ENCODE measurements at places on chromosomes 16 and 17. TPM values are rescaled to one million over a fixed set of nuclear protein-coding genes. Genes with fewer than 3 reads are reported as not detected.

- H3K27ac ChIP-seq = no peak overlapping the region
- H3K36me3 ChIP-seq = peaks cover 2% of the 10 kb centered on the region
- H3K27me3 ChIP-seq = no peaks in the 10 kb centered on the region
- no peaks in the 10 kb centered on the region for H3K4me1 ChIP-seq
- DNase-seq = no peak
Observed at GRCh38 chr17:2366747-2367494, 29.6 kb downstream of the SGSM2 start.

GRCh38 chr16:77273-77806 is 685 bp upstream of the MPG start:
- H3K4me3 ChIP-seq = peak overlapping the region; percentile 86
- peaks cover 3% of the 10 kb centered on the region for H3K36me3 ChIP-seq
- H3K27me3 ChIP-seq = peaks cover 21% of the 10 kb centered on the region
- peak overlapping the region; percentile 76 for H3K27ac ChIP-seq
- peaks cover 29% of the 10 kb centered on the region for H3K4me1 ChIP-seq
- DNase-seq = peak; percentile 56

- no peak overlapping the region for H3K27ac ChIP-seq
- no peaks in the 10 kb centered on the region for H3K27me3 ChIP-seq
- H3K4me1 ChIP-seq = no peaks in the 10 kb centered on the region
Observed at GRCh38 chr16:65375651-65376050, 253.8 kb upstream of the CDH11 start.

Gene KRT33A
- total RNA-seq = not detected

DNA sequence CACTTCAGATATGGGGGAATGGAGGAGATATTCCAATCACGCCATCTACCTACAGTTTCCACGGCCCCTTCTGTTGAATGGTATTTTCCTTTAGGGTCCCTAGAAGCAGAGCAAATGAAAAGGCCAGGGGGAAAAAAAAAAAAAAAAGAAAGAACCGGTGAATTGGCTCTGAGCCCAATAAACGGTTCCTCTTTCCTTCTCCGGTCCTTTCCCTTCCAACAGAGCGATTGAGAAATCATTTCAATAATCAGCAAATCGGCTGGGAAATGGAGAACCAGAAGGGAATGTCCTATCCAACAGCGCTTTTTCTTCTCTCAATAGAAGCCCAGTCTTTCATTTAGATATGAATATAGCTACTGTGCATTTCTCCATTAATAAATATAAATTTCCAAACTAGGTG is 26.8 kb upstream of the HOXB13 start:
- no peaks in the 10 kb centered on the region for H3K4me1 ChIP-seq
- no peak for DNase-seq
- H3K36me3 ChIP-seq = no peaks in the 10 kb centered on the region
- H3K4me3 ChIP-seq = no peak overlapping the region
